ENCODE measurements at places on chromosomes 1 and 21. TPM values are rescaled to one million over a fixed set of nuclear protein-coding genes. Genes with fewer than 3 reads are reported as not detected.

GRCh38 chr1:59046730-59047157, 250.2 kb upstream of the FGGY start:
- peak; percentile 62 for DNase-seq

SYT6 gene
- total RNA-seq = not detected

- no peak for DNase-seq
Measured at GRCh38 chr1:107003972-107004371, 52.5 kb upstream of the PRMT6 start.

PDC gene
- total RNA-seq = not detected

OR2T33 gene
- not detected for total RNA-seq

DNA sequence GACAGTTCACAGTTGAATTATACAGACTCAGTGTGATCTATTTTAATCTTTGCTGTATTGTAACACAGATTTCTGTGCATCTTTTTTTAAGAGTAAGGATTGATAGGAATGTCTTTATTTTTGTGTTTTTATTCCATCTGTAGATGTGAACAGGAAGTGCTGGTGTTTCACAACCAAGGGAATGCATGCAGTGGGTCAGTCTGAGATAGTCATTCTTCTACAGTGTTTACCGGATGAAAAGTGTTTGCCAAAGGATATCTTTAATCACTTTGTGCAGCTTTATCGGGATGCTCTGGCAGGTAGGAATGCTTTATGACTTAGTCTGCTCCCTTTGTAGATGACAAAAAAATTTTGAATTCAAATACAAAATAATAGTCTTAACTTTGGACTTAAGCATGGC, 84.5 kb downstream of the CC2D1B start:
- DNase-seq = no peak

BNIPL gene
- 0.70 TPM for total RNA-seq

- DNase-seq = no peak
Measured at GRCh38 chr1:215776336-215776735, 209.2 kb downstream of the KCTD3 start.

- DNase-seq = no peak
Measured at GRCh38 chr1:57309630-57310029, 114.2 kb downstream of the DAB1 start.

DNA sequence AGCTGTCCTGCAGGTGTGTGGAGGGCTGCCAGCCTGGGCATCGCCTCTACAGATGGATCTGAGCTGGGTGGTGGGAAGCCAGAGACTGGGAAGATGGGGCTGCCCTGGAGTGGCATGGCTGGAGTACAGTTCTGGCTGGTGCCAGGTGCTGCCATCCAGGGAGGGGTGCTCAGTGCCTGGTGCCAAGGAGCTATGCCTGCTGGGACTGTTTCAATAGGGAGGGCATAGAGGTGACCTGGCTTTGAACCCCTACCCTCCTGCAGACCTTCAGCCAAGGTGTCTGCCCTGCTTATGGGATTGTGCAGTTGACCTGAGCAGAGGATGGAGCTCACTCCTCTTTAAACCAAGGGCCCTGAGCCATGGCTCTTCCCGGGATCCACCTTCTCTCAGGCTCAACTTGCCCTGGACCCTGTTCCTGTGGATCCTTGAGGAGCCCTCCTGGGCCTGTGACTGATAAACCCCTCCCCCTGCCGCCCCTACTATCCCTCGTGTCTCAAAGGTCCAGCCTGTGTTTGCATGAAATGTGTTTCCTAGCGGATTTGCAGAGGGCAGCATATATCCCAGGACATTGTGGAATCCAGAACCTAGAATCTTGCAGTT, 48.7 kb downstream of the PTPRU start:
- no peak for DNase-seq

GRCh38 chr1:232687304-232687703, 57.4 kb upstream of the SIPA1L2 start:
- DNase-seq = no peak

Measured in activated T-helper 1 cell treated with anti-CD3 and anti-CD28 coated beads, Interleukin-12 subunit alpha, Interleukin-12 subunit beta, Interleukin-2, Interleukin-4 antibody, amounts not matched to agents 30 ng/mL and 10 ng/mL and 1 ng/mL, durations not matched to agents 14 hours and 24 hours and 36 hours (primary cell).